ENCODE measurements at places on chromosomes 13 and 19. TPM values are rescaled to one million over a fixed set of nuclear protein-coding genes. Genes with fewer than 3 reads are reported as not detected.

- peak; percentile 35 for DNase-seq
Measured at GRCh38 chr13:98143157-98143553, 261 bp downstream of the FARP1 start.

GRCh38 chr19:5718579-5719273 lies 1.2 kb downstream of the LONP1 start:
- no peak for DNase-seq

DNA sequence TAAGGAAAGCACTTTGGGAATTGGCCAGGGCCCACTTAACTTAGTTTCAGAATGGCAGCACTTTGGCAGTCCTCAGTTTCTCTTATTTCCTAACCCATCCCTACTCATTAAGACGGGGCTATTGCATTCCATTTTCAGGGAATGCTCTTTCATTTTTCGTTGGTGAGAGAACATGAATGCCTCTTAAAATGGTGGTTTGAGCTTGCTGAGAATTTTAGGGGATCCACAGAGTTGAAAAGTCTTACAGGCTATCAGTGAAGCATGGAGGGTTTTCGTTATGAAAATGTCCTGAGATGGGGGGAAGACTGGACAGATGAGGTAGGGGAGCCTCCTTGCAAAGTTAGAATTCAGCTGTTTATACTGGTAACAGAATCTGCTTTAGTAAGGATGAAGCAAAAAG lies 71.4 kb downstream of the LRCH1 start:
- DNase-seq, result no peak

DNA sequence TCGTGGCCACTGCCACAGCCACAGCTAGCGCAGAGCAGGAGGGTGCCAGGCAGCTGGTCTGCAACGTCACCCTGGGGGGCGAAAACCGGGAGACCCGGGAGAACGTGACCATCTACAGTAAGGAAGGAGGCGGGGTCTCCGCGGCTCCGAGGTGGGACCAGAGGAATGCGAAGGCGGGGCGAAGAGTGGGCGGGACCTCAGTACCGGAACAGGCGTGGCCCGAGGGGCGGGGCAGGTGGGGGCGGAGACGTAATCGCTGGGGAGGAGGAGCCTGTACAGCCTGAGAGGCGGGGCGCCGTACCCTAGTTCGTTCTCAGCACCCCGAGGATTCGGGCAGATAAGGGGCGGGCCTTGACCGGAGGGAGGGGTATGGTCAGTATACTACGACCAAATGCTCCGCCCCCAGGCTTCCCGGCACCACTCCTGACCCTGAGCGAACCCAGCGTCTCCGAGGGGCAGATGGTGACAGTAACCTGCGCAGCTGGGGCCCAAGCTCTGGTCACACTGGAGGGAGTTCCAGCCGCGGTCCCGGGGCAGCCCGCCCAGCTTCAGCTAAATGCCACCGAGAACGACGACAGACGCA lies 2.5 kb downstream of the ICAM5 start:
- no peak for DNase-seq

DNA sequence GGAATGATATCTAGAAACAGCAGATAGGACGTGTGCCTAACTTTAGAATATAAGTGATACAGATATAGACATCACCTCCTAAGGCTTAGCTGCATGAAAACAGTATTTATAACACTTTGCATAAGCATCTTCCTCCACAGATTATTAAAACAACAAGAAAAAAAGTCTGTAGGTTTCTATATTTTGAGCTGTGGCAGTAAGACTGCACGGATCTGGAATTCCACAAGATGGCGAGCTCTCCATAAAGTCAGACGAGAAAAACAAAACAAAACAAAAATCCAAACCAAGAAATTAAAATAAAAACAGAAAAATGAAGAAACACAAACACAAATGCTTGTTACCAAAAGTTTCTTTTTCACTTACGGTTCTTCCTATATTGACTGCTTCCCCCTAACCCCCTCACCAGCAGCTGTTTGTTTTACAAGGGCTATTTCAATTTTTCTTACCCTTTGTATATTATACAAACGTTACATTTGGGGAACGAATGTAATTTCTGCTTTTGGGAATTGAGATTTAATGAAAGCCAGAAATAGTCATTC lies 285.8 kb downstream of the MYO16 start:
- peak; percentile 45 for DNase-seq

- no peak for DNase-seq
Measured at GRCh38 chr19:15402411-15403150, 16.2 kb downstream of the AKAP8L start.

DNA sequence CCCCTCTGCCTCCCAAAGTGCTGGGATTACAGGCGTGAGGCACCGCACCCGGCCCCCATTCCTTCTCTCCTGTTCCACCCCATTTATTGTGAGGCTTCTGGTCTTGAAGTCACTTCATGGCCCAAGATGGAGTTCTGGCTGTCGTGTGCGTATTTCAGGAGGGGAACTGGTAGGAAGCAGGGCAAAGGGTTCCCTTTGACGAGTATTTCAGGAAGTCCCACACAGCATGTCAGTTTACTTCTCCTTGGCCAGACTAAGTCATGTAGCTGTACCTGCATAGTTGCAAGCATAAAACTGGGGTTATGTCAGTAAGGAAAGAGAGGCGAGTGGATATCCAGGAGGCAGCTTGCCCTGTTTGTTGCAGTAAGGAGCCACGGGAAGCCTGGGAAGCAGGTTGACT lies 10.1 kb downstream of the WDR62 start:
- DNase-seq, result no peak

- DNase-seq, result peak; percentile 22
Measured at GRCh38 chr13:45280751-45281634, 60.0 kb downstream of the TPT1 start.

Gene SMIM17
- 2.3 TPM for polyA plus RNA-seq

Gene CACNA1A
- 0.76 TPM for polyA plus RNA-seq
